Fibroblast of the conjunctiva (primary cell): ENCODE measurements at places on chromosomes 12 and 14.

- no peak for DNase-seq
Observed at GRCh38 chr14:47555333-47555732, 120.1 kb downstream of the MDGA2 start.

GRCh38 chr12:113468365-113469223 is 3.1 kb downstream of the LHX5 start:
- no peak for DNase-seq

GRCh38 chr12:3772380-3772779 is 19.5 kb upstream of the CRACR2A start:
- DNase-seq, result no peak

DNA sequence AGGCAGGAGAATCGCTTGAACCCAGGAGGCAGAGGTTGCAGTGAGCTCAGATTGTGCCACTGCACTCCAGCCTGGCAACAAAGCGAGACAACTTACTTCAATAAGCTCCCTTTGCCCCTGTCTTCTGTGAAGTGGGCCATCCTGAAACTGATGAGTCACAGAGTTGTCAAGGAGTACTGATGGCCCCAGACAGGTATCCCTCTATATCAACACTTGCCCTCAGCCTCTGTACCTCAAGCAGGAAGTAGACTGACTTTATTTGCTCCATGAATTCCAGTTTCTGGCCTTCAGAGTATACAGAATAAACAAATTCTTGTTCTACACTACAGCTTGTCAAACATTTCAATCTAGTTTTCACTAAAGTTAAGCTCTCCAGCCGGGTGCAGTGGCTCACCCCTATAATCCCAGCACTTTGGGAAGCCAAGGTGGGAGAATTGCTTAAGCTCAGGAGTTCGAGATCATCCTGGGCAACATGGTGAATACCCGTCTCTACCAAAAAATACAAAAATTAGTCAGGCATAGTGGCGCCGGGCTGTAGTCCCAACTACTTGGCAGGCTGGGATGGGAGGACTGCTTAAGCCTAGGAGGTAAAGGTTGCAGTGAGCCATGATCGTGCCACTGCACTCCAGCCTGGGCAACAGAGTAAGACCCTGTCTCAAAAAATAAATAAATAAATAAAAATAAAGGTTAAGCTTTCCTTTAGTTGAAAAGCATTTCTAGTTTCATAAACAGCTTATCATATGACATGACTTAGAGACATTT is 16.4 kb upstream of the LRP10 start:
- DNase-seq, result no peak

- DNase-seq, result no peak
Observed at GRCh38 chr14:75860561-75861160, 121.1 kb downstream of the TGFB3 start.
